Caki2 (cell line): ENCODE measurements at places on chromosomes 3 and 15.

DNA sequence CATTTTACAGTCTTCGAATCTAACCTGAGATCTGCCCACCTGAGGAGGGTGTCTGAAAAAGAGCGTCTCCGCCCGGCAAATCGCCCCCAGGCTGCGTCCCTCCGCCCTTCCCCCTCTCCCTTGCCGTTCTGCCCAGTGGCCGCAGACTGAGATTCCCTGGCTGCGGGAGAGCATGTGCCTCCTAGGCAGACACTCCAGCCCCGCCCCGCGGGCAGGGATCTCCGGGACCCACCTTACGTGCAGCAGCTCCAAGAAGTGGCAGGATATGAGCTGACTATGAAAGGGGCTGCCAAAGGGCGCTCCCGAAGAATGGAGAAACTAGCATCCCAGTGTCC is 2.7 kb upstream of the WNT5A start:
- DNase-seq, result no peak

DNA sequence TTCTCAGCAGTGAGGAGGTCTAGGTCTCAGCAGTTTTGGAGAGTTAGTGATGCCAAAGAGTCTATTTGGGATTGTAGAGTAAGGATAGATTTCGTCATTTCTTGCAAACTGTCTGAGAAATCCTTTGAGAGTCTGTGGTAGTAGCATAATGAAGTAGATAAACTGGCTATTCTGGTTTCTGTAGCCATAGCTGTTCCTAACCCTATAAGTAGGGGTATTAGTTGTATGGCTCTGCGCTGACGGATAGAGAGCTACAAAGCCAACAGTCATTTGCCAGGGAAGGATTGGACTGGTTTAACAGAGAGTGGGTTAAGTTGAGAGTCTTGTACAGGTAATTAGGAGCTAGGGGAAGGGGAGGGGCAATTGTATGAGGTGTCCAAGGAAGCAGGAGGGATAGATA is 50.6 kb downstream of the KLHDC8B start:
- no peak for DNase-seq

GRCh38 chr15:69474291-69474690 is 21.7 kb downstream of the RPLP1 start:
- DNase-seq, result no peak

DNA sequence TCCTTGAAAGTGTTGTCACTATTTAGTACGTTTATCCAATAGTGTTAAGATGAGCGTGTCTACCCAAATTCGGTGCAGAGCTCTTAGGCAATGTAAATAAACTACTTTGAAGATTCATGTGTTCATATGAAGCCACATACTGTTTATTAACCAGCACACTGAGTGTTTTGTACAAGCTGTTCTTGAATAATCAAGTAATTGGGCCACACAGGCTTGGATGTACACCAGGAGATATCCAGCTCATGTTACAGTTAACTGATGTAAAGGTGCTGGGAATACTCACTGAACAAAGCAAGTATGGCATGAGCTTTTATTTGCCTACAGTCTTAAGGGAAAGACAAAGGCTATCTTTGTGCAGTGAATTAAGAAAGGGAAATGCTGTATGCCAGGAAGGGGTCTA is 632 bp upstream of the DHX36 start:
- DNase-seq, result no peak

- DNase-seq, result no peak
These were observed 411.5 kb downstream of the RAP2B start for GRCh38 chr3:153573481-153573880.

DNA sequence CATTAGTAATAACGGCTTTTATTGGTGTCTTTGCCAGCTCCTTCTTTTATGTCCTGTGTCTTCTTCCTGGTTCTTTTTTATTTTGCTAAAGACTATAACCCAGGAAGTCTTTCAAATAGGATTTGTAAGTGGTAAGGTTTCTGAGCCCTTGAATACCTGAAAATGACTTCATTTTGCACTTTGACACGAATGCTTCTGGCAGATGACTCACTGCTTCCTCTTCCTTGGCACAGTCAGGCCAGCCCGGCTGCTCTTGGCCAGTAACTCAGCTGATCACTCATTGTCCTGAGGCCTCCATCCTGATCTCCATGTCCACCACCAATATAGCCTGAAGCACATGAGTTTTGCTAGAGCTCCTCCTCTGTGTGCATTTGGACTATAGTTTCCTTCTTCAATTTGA is 48.7 kb upstream of the NR2E3 start:
- DNase-seq, result peak; percentile 78

DNA sequence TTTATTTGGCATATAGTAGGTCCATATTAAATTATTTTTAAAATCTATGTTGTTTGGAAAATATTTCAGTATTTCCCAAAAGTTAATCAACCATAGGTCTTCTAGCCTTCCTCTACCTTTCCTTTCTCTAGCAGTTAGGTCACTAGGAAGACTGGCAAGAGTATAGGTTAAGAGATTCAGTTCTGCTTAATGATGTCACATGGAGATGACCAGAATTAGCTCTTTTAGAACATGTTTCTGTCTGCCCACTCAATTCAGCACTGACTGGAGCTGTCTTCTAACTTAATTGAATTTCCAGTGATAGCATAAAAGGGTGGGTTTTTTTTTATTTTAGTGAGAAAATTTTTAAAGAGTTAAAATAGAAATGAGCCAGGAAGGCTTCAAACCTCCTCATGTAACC is 23.8 kb upstream of the ZBED2 start:
- DNase-seq, result no peak

DNA sequence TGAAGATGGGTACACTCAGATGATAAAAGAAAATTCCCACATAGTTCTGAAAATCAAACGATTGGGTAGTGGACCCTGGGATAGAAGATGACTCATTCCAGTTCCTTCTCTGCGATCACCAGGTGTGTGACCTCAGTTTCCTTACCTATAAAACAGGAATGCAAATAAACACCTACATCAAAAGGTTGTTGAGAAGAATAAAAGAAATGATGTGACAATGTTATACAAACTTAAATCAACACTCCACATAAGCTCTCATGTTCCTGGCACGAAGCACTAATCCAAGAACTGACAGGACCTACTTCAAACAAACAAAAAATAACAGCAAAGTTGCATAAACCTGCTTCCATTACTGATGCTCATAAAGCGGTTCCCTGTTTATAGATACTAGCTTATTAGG is 69.2 kb downstream of the RORA start:
- DNase-seq, result no peak

DNA sequence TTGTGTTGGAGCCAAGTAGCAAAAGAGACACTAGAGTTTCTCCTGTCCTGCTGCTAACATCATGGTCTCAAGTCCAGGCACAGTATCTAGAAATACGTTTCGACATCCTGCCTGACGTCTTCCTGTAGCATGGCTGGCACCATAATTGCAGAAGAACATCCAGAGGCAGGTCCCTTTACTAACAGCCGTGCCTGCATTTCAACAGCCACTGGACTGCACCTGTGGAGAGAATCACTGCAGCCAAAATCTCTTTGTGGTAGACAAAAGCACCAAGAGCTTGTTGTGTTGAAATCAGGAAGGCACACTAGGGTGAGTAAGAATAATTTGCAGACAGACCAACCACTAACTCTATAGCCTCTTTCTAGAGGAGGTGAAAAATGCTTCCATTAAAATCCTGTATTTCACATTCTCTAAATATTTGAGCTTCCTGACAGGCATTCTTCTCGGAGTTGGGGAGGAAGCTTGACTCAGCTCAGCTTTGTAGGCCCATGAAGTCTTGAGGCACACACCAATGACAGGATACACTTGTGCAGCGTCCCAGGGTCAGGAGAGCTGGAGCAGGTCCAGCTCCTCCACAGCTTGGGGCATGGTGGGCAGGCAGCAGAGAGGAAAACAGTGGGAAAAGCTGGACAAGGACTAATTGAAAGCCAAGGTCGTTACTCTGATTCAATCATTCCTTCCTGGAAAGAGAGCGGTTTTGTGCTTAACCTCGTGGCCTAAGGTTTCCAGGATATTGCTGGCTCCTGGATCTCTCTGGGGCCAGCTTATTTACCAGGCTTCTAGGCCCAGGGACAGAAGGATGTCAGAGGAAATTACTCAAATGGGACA is 244.9 kb downstream of the FAM43A start:
- DNase-seq, result no peak

- no peak for DNase-seq
These were observed 8.6 kb upstream of the TCAIM start for GRCh38 chr3:44329946-44330345.

- no peak for DNase-seq
These were observed 19.0 kb downstream of the RPL39L start for GRCh38 chr3:187120326-187120725.

- DNase-seq, result no peak
These were observed 998.6 kb upstream of the CFAP20DC start for GRCh38 chr3:60048447-60048848.

- DNase-seq, result peak; percentile 68
These were observed 43.9 kb downstream of the PPCDC start for GRCh38 chr15:75067123-75067830.

DNA sequence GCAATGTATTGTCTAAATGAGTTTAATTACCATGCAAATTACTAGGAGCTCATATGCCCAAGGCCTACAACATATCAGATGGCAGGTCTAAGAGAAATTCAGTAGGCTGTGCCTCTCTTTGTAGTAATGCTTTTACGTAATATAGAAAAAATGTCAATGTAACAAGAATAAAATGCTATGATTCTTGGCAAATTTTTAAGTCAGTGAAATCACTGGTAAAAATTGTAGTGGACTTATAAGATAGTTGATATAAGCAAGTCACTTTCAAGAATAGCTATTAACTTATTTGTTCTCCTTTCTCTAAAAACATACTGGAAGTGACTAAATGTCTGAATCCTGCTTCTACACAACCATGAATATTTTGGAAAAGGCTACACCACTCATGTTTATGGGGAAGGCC is 707.8 kb downstream of the TUSC7 start:
- no peak for DNase-seq

- DNase-seq, result peak; percentile 26
These were observed 2.5 kb upstream of the MST1R start for GRCh38 chr3:49906073-49906743.

GRCh38 chr15:67047149-67047661 is 18.2 kb upstream of the SMAD3 start:
- DNase-seq, result no peak

GRCh38 chr15:89101302-89102193 is 13.3 kb downstream of the ABHD2 start:
- DNase-seq, result peak; percentile 92

DNA sequence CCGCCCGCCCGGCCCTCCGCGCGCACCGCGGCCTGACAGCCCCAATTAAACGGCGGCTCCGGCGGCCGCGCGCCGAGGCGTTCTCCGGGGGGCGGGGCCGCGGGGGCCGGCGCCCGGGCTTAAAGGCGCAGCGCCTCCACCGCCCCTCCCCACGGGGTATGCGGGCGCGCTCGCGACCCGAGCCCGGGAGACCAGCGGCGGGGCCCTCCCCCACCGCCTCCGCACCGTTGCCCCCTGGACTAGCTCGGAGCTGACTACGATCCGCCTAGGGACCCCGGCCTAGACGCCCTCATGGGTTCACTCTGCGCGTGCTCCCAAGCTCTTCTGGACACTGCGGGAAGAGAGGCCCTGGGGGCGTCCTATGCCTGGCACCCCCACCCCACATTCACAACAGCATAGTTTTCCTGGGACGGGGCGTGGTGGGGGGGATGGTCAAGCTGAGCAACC is at the start of gene DUSP7:
TSS of gene DUSP7 (minus strand) at position 51 of the 447 bp plus-strand sequence. CDS start 205 bp downstream, outside the sequence.
- no peak for DNase-seq

DNA sequence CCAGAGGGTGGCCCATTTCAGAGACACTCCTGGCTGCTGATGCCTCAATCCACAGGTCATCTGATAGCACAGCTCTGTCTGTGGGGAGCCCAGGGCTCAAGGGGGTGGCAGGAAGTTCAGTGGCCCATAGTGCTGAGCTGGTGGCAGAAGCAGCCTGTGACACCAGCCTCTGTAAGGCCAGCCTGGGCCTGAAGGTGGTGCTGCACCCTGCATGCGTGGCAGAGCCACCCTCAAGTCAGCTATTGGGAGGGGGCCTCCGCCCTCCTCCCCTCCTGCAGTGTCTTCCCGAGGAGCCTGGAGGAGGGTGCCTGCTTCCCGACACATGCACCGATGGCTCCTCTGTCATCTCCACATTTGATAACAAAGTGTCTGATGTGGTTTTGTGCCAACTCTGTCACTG is 3.0 kb downstream of the PLA1A start:
- DNase-seq, result no peak

DNA sequence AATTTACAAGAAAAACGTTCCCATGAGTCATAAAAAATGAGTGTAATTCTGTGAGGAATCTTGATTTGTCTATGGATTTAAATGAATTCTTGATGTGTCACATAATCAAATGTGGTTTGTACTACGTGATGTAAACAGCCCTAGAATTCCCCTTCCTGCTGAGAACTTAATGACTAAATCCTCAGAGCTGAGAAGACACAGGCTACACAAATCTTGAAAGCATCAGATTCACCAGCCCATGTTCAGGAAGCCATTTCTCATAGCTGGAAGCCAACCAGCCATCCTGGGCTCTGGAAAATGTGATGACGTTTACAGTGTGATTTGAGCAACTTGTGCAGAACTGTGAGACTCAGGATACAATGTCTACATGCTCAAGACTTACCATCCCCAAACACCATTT is 193.7 kb upstream of the MME start:
- DNase-seq, result peak; percentile 40

- no peak for DNase-seq
These were observed 37.9 kb downstream of the UBR1 start for GRCh38 chr15:43067717-43068461.

GRCh38 chr3:31004025-31004678 is 109.7 kb upstream of the GADL1 start:
- DNase-seq, result peak; percentile 46

DNA sequence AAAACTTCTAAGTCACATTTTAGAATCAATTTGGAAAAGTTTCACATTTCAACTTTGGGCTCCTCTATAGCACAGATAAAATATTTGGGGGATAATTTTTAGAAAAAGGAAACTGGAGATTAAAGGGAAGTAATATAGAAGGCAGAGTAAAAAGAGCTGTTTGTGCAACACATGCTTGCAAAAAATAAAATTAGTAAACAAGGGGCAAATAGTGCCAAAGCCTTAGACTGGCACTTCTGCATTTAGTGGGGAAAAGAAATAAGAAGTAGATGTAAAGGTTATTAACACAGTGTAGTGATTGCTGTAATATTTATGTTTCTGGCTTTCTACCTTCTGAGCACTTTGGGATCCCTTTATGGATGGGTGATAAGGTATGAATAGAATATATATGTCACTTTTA is 246.6 kb downstream of the CBLB start:
- DNase-seq, result no peak

DNA sequence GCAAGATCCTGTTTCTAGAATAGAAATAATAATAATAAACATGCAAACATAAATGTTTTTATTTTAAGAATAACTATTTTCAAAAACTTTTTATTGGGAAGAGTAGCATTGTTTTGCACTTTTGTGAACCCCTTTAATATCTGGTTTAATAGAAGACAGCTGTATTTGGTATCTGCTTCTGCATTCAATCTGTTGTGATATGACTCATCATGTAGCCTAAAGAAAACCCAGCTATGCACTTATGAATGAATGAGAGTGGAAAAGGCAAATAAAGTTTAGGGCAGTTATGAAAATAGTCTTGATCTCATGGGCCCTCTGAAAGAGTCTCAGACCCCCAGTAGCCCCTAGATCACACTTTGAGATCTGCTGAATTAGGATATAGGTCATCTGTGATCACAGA is 100.4 kb upstream of the PPP2R3A start:
- no peak for DNase-seq
